Stimulated activated CD4-positive, alpha-beta T cell treated with anti-CD3 and anti-CD28 coated beads, Interleukin-2, amount 100 ng/mL, for 24 hours (primary cell): ENCODE measurements at places on chromosomes 3 and 15.

GRCh38 chr15:77508541-77509243, 88.0 kb downstream of the HMG20A start:
- DNase-seq = no peak

- DNase-seq = no peak
Observed at GRCh38 chr3:126263971-126264370, 83.6 kb upstream of the ALDH1L1 start.

GRCh38 chr3:36852071-36852470, 87.7 kb upstream of the DCLK3 start:
- DNase-seq = no peak

DNA sequence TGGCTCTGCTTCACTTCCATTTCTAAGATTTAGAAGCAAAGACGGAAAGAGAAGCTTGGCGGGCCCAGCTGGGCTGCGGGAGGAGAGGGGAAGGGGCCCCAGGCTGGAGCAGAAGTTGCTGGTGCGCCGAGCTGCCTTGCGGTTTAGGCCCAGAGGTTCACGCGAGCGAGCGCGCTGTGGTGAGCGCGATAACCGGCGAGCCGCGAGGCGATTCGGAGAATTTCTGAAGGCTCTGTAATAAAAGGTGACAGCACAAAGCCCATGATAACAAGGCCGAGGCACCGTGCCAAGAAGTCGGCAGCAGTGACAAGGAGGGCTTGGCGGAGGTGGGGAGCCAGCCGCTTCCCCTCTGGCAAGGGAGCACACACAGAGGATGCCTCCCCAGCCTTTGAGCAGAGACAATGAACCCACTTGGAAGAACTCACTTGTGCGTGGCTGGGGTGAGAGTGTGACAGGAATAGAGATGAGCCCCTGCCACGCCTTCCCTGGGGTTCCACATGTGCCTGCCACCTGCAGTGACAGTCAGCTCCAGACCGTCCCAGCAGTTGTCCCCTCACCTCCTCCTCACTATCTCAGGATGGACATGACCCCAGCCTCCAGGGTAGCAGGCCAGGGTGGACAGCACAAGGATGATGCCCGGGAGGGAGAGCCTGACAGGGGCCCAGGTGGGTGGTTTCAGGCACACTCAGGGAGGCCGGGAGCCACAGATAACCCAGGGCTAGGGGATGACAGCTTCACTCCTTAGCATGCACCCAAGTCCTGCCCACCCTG, 315.2 kb downstream of the UACA start:
- DNase-seq = peak; percentile 36

GRCh38 chr3:21839592-21839991, 88.6 kb upstream of the ZNF385D start:
- DNase-seq = no peak
